Body of pancreas (tissue), 4 donors: ENCODE measurements at places on chromosomes 5 and 9. TPM values are rescaled to one million over a fixed set of nuclear protein-coding genes. Genes with fewer than 3 reads are reported as not detected.
A peak's percentile ranks its signal among the peaks of the same experiment; 100 is the strongest.

DNA sequence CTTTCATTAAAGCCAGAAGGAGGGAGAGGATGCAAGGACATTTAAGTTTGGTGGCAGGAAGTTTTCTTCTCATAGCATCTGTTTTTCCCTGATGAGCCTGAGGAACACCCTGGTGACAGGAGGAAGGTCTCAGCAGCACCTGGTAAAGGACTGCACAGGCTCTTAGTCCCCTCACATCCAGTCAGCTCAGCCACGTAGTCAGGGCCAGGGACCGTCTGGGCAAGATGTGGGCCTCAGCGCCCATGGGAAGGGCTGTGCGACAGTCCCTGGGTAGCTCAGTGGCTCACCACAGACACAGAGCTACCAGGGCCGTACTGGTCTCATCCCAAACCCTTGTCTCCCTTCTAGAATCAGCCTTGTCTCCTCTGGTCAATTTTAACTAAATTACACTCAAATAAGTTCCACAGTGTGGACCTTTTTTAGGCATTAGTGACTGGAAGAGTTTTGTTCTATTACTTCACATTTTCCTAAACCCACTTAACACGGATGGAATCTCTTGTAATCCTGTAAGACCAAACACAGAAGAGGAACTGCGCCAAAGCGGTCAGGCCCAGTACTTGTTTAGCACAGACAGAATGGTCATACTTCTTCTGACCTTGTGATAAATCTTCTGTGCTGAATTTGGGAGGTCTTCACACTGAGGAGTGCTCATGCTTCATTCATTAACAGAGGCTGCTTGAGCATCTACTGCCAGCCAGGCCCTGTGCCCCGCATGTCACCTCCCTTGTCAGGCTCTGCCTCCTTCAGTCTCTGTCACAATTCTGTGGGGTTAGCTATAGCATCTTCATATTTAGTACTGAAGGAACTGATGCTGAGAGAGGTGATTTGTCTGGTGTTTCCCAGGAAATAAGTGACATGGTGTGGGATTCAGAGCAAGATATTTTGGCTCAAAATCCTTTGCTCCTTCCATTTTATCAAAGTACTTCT, 91.4 kb downstream of the ANGPTL2 start:
- DNase-seq, result no peak

- DNase-seq, result no peak
Measured at GRCh38 chr5:115393239-115393638, 96.8 kb upstream of the CCDC112 start.

GRCh38 chr9:113578882-113579282, 115.4 kb downstream of the RGS3 start:
- peak; percentile 71 for DNase-seq

DNA sequence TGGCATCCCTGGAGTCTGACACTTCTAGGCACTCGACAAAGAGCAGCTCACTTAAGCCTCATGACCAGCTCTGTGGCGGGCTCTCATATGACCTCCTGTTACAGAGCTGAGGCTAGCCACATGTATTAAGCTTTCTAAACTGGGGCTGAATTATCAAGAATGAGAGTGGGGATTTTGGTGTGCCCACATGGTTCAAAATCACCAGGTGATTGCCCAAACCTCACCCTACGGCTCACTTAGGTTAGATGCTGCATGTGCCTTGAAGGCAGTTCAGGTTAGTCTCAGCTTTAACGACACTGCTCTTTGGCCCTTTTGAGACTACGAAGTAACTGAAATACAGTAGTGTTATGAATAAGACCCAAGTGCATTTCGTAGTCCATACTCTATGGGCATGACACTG, 39.4 kb upstream of the SMIM32 start:
- DNase-seq, result no peak

DNA sequence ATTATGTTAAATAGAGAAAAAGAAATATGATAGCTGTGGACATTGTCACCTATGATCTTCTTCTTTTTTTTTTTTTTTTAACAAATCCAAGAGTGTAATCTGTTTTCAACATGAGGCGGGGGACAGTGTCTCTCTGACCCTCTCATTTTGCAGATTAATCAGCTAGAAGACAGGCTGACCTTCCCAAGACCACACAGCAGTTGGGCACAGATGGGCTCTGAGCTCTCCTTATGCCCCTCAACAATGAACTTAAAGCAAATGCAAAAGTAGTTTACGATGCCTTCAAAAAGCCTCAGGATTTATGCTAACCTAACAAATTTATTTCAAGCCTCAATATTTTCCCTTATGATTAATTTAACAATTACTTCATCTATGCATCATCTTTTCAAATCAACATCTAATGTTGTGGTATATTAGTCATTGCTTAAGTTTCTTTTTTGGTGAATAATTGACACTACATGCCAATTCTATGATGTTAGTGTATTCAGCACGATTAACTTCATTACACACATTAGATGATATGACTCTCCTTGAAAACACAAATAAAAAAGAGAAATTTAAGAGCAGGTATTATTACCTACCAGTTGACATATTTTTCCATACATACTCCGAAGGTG, 7.4 kb downstream of the NFIL3 start:
- no peak for DNase-seq

GRCh38 chr9:117644133-117644931, 59.9 kb upstream of the TLR4 start:
- DNase-seq, result peak; percentile 77

GRCh38 chr9:81656004-81656403, 33.3 kb downstream of the TLE1 start:
- no peak for DNase-seq

DNA sequence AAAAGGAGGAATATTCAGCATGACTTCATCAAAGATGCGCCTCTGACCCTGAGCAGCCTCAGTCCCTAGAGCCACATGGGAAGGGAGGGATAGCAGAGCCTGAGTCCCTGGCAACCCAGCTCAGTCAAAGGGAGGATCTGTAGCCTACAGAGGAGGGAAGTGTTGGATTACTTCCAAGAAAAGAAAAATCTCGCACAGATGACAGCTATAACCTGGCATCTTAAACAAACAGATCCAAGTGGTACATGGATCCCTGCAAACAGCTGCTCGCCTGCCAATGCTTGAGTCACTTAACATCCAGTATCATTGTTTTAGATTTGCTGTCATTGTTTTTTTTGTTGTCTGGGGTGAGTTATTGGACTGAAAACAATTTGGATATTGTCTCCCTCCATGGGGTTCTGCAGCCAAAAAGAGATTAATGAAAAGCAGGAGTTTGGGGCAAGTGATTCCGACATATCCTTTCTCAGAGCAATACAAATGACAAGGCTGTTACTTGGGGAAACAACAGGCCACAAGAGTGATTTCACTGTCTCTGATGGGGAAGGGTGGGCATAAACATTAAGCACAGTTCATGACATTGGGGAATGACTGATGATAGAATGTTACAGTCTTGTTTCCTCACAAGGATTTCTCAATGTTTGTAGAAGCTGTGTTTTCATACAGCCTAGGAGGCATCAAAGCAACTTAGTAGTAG, 153.5 kb upstream of the KIF2A start:
- DNase-seq, result no peak

- no peak for DNase-seq
Measured at GRCh38 chr9:126915846-126916543, 1.4 kb downstream of the RALGPS1 start.

GRCh38 chr5:177256296-177256695, 47.2 kb downstream of the RAB24 start:
- DNase-seq, result peak; percentile 33

DNA sequence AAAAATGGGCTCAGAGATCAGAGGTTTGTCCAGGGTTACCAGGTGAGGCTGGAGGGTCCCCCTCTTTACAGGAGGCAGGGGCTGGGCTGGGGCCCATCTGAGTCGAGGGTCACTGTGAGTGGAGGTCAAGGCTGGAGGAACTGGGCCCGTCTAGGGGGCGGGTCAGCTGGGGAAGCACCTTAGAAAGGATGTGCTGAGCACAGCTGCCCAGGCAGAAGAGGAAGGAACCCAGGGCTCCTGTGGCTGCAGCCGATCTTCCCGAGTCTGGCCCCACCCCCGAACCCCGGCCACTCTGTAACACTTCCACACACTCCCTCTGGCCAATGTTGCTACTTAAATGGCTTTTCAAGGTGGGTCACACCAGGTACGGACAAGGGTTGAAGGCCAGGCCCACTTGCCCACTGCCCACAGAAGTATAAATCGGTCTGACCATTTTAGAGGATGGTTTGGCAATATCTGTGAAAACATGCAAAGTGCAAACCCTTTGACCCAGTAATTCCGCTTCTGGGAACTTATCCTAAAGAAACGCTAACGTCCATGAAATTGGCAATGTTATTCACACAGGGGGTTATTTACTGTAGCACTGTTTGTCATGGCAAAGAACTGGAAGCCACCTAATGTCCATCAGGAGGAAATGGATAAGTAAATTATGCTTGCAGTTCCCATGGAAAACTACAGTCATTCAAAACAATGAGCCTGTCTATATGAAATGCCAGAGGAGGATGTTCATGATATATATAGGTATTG, 30.5 kb upstream of the EEIG1 start:
- no peak for DNase-seq

DNA sequence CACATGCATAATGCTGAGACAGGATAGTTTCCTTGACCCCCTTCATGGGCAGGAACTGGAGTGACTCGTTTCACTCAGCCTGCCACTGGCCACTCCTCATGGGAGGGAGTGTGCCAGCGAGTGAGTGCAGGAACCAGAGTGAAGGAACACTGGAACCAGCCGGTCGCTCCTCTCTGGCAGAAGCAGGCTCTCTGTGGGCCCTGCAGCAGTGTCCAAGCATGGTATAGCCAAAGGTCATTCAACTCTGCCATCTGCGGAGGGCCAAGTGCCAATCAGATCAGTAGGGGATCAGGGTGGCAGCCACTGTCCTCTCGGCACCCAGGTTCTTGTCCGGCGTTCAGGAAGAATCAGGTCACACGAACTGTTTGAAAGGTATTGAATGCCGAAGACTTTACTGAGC, 169.3 kb upstream of the PPP1R2B start:
- DNase-seq, result no peak

GRCh38 chr9:131845305-131846298, 105.7 kb upstream of the RAPGEF1 start:
- no peak for DNase-seq

DNA sequence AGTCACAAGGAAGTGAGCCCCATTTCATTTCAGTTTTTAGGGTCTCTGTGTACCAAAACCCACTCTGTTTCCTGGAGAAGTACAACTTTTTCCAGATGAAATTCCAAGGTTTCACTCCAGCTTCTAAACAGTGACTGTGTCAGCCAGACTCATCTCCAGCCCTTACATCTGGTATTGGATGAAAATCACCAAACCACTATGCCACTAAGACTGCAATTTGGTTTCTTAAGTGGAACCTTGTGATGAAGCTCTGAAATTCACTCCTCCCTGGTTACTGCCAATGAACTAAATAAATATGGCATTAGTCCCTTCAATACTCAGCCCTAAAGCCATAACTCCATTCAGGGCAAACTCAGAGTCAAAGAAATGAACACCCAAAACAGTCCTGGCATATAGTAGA, 211.2 kb upstream of the DAPK1 start:
- no peak for DNase-seq

DNA sequence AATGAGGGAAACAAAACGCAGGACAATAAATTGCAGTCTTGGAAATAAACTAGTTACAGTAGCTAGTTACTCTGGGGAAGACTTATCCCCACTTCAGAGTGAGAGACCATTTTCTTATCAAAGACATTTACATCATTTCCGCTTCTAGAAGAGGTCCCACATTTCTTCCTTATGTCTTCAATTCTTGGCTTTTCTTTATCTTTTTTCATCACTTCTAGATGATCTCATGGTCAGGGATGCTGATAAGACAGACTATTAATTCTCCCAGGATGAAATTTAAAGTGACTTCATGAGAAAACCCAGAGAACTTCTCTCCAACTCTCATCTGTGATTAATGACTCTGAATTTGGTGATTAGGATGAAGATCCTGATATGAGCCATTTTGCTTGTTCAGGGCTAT, 229.1 kb downstream of the MTRR start:
- no peak for DNase-seq

DNA sequence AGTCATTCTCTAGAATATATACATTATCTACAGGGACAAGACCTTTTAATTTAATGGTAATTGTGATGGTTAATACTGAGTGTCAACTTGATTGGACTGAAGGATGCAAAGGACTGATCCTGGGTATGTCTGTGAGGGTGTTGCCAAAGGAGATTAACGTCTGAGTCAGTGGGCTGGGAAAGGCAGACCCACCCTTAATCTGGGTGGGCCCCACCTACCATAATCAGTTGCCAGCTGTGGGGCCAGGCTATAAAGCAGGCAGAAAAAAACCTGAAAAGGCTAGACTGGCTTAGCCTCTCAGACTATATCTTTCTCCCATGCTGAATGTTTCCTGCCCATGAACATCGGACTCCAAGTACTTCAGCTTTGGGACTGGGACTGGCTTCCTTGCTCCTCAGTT, 112.2 kb upstream of the SMC2 start:
- no peak for DNase-seq

- no peak for DNase-seq
Measured at GRCh38 chr5:81105261-81105877, 127.8 kb upstream of the CKMT2 start.

GRCh38 chr5:91586232-91586631, 203.1 kb upstream of the ARRDC3 start:
- DNase-seq, result no peak

DNA sequence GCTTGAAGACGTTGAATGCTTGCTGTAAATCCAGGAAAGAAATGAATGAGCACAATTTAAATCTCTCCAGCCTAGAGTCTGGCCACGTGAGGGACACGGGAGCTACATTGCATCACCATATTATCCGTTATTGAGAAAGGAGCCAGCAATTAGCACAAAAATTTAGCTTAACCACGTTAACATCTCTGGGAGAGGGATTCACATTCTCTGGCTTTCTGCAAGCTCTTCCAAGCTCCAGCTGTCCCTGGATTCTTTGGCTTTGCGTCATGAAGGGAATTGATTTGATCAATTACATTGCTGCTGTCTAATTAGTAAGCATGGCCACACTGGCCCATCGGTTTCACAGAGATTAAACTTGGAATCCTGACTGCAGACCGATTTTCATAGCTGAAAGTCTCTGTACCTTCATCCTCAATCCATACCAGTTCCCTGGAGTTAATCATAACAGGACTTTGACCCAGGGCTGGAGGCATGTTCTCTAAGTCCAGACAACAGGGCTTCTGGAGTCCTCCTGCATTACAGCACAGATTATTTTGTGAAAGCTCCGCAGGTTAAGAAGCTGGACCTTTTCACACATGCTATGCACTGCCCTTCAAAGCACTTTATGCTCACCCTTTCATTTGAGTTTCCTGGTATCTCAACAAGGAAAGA, 31.6 kb downstream of the ADRA1B start:
- DNase-seq, result no peak

Gene ESM1
- 0.52 TPM for total RNA-seq

Gene LRRTM2
- total RNA-seq, result 0.52 TPM

Gene OCLN
- total RNA-seq, result 23.1 TPM

Gene ARHGAP26
- total RNA-seq, result 14.2 TPM

Gene GAS1
- total RNA-seq, result 37.6 TPM

Gene LIX1
- total RNA-seq, result 0.26 TPM

Gene ALDH1A1
- 184 TPM for total RNA-seq

Gene PLAC8L1
- not detected for total RNA-seq

Gene PDLIM4
- 4.2 TPM for total RNA-seq

Gene PRSS3
- total RNA-seq, result 526 TPM
